NCI-H2107 (cell line): ENCODE measurements at places on chromosomes 13 and 19.

GRCh38 chr19:15014579-15014978 lies 34.7 kb upstream of the CASP14 start:
- no peak for DNase-seq

DNA sequence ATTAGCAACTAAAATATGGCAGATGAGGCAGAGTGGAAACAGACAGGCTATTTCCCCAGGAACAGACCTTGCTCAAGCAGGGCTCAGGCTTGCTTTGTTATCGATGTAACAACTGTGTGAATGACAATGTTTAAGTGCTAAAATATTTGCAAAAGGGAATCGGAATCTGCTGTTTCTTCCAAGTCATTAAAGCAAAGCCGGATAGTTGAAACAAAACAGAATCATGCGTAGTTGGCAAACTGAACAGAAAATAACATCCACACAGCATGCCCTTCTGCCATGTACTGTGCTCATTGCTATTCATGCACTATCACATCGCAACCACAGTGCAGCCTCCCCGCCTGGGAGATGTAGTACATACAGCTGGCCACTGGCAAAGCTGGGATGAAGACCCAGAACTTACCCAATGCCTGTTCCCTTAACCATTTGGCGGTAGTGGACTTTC lies 799.1 kb downstream of the DIAPH3 start:
- no peak for DNase-seq

DNA sequence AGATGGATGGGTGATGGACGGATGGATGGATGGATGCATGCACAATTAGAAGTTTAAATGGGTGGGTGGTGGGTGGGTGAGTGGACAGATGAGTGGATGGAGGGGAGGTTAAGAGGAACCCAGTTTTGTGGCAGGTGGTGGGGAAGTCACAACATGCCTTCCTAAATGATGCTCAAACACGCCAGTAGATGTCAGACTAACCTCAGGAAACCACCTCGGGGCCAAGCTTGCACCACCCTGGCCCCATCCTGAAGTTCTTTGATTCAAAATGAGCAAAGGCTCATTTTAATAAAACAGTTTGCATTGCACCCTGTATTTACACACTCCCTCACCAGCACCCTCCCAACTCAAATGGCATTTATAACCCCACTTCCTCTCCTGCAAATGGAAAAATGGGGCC lies 91.4 kb upstream of the CACNA1A start:
- DNase-seq, result peak; percentile 50

DNA sequence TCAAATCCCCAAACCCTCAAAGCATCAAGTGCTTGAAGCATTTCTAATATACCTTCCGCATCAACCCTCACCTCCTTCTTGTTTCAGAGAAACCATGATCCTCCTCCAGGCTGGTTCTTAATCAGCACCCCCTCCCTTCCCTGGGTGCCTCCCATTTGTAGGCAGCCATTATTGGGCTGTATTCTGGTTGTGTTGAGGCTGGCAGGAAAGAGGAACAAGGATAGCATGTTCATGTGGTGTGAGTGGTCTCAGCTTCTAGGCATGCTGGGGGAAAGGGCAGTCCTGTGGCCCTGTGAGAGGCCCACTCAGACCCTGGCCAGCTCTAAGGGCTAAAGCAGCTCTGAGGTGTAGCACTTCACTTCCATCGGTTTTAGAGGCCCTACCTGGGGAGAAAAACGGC lies 18.9 kb upstream of the TRIM13 start:
- no peak for DNase-seq

- DNase-seq, result no peak
These were observed 9.0 kb upstream of the SOX1 start for GRCh38 chr13:112057736-112058518.

DNA sequence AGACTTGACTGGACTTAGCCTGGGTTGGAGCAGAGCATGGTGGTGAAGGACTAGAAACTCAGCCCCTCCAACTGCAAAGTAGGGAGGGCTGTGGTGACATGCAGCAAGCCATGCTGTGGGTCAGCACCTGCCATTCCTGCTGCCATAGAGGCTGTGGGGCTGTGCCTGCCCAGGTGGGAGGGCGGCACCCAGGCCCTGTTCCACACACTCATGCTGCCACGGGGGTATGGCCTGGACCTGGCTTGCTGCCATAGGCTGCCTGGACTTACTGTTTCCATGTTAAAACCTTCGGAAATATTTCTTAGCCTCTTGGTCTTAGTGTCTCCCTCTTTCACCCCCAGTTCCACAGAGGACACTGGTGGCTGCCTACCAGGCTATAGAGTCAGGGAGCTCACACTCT lies 29.3 kb downstream of the CILP2 start:
- DNase-seq, result no peak

GRCh38 chr19:35703343-35703742 lies 1.0 kb upstream of the ZBTB32 start:
- DNase-seq, result no peak

- DNase-seq, result no peak
These were observed 586.4 kb downstream of the LMO7 start for GRCh38 chr13:76222511-76222910.

GRCh38 chr13:50033725-50034124 lies 18.5 kb downstream of the KCNRG start:
- no peak for DNase-seq

DNA sequence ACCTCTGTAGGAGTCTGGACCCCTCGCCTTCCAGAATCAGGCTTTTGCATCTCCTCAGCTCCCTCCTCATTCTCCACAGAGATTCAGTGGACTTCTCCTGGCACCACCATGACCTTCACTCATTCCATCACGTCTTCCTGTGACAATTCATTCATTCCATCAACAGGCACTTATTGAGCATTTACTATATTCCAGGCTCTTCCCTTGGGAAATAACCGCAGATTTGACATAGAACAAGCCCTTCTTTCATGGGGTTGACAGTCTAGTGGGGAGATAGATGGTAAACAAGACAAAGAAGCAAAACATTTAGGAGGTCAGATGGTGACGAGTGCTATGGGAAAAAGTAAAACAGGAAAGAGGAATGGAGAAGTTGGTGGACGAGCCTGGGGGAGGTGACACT lies 2.6 kb upstream of the SULT2B1 start:
- DNase-seq, result no peak

DNA sequence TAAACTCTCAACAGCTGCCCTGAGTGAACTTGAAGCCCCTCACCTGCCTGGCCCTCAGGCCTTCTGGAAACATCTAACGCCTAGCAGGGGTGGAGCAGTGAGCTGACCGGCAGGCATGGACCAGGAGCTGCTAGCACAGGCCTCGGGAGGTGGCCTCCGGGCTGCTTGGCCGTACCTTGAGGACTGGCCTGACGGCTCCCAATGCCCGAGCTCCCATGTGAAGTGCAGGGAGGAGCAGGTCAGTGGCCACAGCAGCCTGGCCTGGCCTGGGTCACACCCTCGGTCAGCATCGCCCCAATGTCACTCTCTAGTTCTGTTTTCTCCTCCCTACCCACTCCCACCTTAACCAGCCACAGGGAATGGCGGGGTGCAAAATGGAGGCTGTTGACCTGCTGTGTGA lies 19.0 kb downstream of the TSHZ3 start:
- DNase-seq, result no peak

- no peak for DNase-seq
These were observed 25.5 kb downstream of the OR7A5 start for GRCh38 chr19:14809272-14810057.

DNA sequence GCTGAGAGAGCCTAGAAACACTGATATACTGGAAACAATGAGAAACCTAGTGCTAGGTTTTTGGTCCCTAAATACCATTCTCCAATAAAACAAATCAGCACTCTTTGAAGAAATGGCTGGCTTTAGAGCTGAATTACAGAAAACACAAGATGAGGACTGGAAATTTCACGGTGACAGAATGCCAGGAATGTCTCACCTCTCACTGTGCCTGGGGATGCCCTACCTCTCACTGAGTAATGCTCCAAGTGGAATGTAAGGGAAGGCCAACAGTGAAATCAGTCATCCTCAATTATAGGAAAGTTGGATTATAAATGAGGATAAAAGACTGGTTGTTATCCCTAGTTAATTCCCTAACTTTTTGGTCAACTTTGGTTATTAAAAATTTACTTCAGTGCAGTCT lies 259.0 kb downstream of the NALCN start:
- no peak for DNase-seq

DNA sequence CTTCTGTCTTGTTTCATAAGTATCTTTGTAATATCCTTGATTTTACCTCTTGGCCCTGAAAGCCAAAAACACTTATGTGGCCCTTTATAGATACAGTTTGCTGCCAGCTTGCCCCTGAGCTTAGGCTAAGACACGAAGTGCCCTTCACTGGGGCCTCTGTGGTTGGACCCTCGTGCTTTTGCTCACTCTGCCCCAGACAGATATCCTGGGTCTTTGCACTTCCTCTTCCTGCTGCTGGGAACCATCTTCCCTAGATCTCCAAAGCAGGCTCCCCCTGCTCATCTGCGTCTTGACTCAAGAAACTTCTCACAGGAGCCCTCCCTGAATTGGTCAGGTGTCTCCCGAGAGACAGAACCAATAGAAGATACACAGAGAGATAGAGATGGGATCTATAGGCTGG lies 2.0 kb upstream of the TNFSF14 start:
- DNase-seq, result no peak

DNA sequence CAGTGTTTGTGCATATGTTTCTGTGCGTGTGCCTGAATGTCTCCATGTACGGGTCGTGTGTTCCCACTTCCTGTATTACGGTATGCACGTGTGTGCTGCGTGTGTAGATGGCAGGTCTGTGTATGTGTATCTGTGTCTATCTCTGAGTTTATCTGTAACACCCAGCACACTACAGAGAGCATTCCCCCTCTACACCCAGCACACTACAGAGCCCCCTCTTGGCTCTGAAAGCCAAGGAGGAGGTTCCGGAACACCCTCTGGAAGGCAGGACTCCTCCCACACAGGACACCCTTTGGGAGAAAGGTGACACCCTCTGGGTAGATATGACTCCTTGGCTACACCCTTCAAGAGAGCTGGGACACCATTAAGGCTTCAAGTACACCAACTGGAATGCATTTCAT lies 2.1 kb upstream of the ERFL start:
- DNase-seq, result no peak

GRCh38 chr19:46009530-46010510 lies 13.0 kb downstream of the PGLYRP1 start:
- peak; percentile 48 for DNase-seq

- DNase-seq, result no peak
These were observed 29.1 kb downstream of the EPS15L1 start for GRCh38 chr19:16442386-16443276.

DNA sequence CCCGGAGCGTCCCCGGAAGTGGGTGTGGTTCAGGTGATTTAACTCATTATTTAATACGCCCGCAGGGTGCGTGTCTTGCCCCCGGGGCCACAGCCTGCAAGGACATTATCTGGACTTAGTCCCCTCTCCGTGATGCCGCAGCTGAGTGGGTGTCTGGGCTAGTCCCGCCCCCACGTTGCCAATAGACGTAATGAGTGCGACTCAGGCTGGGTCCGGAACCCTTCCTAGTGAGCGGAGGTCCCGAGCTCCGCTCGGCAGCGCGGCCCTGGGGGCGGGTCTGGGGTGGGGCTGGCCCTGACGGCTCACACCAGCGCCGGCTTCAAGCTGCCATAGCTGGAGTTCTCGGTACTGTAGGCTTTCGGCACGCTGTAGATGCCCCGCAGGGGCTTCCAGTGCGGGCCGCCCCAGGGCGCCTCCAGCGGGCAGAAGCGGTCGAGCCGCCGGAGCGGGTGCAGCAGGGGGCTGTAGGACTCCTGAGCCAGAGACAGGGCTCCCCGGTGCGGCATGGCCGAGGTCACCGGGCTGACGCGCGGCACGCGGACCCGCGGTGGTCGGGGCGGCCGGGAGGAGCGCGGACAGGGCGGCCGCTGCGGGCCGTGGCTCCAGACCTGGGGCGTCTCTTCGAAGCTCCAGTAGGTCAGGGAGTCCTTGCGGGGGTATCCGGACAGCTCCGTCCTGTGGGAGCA lies 918 bp upstream of the LHB start:
- no peak for DNase-seq

- no peak for DNase-seq
These were observed 40.7 kb downstream of the GARRE1 start for GRCh38 chr19:34295103-34295502.

DNA sequence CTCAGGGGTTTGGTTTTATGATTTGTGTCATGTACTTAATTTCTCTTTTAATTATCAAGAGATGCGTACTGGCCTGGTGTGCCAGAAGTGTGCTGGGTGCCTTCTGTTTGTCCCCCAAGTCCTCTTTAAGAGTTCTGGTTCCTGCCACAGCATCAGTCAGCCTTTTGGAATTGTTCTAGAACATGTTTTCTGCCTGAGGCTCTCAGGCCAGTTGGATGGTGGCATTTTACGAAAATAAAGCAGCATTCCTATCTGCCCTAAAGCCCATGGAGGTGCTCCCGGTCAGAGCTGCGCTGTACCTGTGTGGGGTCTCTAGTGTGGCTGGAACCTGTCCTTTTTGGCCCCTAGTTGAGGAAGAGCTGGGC lies 54.1 kb downstream of the TSSK6 start:
- DNase-seq, result no peak

DNA sequence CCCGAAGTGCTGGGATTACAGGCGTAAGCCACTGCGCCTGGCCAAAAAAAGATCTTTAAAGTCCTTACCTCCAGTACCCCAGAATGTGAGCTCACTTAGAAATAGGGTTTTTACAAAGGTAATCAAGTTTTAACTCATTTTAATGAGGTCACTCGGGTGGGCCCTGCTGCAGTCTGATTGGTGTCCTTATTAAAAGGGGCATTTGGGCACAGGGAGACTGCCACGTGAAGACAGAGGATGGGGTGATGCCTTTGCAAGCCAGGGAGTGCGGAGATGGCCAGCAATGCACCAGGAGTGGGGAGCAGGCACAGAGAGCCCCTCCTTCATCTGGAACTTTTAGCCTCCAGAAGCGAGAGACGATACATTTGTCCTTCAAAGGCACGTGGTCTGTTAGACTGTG lies 11.7 kb downstream of the NKPD1 start:
- no peak for DNase-seq

DNA sequence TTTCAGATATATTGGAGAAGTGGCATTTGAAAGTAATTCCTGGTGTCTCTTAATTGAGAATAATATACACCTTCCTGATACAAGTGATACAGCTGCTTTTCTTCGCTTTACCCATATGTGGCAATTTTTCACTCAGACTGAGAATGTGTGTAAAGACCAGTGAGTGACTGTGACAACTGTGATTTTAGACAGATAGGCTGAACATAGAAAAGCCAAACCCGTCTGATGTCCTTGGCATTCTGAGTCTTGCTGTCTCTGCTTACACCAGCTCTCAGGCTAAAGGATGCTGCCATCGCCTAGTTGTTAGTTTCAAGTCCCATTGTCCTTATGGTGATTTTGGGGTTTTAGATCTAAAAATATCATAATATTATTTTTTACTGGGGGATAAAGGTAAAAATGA lies 492.6 kb downstream of the RFC3 start:
- no peak for DNase-seq

DNA sequence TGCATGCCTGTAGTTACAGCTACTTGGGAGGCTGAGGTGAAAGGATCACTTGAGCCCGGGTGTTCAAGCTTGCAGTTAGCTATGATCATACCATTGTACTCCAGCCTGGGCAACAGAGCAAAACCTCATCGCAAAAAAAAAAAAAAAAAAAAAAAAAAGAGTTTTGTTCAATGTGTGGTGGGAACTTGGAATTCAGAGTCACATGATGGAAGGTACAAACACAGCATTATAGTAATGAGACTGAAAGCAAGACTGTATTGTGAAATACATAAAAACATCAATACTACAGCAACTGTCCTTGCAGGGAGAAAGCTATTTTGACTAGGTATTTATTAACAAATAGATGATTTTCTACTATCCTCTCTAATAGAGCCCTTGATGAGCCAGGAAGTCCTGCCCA lies 393.2 kb downstream of the DLEU7 start:
- DNase-seq, result no peak
